ENCODE measurements at places on chromosomes 13 and 19. TPM values are rescaled to one million over a fixed set of nuclear protein-coding genes. Genes with fewer than 3 reads are reported as not detected.

DNA sequence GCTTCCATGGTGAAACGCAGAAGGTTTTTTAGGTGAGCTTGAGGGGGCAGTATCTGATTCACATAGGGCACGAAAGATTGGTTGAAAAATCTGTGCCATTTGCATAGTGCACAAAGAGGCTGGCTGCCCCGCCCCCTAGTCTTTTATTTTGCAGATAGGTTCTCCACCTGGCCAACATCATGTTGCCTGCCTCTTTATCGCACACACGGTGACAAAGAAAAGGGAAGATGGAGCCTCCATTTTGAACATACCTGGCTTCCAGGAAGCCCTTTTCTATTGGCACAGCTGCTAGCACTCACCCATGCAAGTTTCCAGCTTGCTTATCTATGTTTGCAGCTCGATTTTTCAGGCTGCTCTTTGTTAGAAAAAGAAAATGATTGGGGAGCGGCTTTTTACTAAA lies 316.2 kb upstream of the KLHL1 start:
- DNase-seq, result no peak

DNA sequence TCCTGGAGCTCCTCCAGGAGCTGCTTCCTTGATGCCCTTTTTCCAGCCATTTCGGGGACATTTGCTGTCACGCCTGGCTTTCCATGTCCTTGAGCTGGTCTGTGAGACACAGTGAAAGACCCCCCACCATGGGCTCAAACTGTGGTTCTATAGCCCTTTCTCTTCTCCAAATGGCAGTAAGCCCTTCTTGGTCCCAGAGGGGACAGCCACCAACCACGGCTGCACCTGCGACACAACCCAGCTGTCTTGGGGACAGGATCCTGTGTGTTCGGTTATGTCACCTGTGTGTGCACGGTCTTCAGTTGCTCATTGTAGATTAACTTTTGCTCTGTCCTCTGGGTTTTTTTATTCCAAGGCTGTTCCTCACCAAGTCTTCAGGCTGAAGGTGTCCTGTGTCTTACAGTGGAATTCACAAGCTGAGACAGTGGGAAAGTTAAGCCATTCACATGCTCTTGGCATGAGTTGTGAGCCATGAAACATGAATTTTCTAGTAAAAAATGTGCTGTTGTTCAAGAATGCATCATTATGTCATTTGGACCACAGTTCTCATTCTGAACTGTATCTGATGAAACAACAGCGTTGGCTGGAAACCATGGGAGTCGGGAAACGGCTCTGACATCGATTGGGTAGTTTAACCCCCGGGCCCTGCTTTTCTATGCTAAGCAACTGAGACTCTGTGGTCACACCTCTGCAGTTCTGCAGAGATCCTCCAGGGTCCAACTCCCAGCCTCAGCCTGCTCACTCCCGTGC lies 129.5 kb upstream of the MCF2L start:
- DNase-seq, result no peak

GRCh38 chr13:20847296-20847695 lies 55.2 kb downstream of the XPO4 start:
- DNase-seq, result no peak

GRCh38 chr19:13117772-13118423 lies at the start of gene NACC1:
NACC1 (plus strand) TSS chr19:13118264; CDS start chr19:13135208, 16,944 bp downstream.
- DNase-seq, result peak; percentile 91

The IRGC gene
- total RNA-seq, result not detected

- peak; percentile 79 for DNase-seq
Observed at GRCh38 chr19:47697863-47698609, 15.2 kb upstream of the EHD2 start.

DNA sequence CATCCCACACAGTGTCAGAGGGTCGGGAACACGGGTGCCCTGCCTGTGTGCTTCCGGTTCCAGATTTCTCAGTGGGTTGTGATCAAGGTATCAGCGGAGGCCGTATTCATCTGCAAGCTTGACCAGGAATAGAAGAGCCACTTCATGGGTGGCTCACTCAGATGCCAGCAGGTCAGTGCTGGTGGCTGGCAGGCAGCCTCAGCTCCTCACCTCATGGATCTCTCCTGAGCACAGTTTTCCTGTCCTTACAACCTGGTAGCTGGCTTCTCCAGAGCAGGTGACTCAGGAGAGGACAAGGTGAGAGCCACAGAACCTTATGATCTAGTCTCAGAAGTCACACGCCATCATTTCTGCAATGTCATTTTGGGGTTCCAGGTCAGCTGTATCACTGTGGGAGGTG lies 44.8 kb upstream of the SPATA13 start:
- DNase-seq, result no peak

All from transverse colon (tissue), 4 donors.